GM12878 (cell line): ENCODE measurements at places on chromosomes 13 and 19. TPM values are rescaled to one million over a fixed set of nuclear protein-coding genes. Genes with fewer than 3 reads are reported as not detected.

DNA sequence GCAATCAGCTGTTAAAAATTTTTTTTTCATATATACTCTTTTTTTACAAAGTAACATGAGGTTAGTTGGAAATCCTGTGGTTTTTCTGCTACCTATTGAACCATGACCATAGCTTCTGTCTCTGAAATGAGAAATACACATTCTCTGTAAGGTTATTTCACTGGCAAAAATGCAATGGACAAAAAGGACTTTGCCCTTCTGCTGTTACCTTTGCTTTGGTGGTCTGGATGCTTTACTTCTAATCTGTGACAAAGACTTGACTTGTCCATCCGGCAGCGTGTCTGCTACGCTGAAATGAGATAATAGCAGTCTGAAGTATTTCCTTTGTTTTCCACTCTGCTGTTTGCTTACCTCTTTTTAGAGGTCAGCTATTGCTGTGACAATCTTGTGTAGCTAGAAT is 412.8 kb downstream of the SLITRK6 start:
- no peak for DNase-seq

- no peak for DNase-seq
Measured at GRCh38 chr19:34711890-34712289, 22.2 kb upstream of the ZNF181 start.

DNA sequence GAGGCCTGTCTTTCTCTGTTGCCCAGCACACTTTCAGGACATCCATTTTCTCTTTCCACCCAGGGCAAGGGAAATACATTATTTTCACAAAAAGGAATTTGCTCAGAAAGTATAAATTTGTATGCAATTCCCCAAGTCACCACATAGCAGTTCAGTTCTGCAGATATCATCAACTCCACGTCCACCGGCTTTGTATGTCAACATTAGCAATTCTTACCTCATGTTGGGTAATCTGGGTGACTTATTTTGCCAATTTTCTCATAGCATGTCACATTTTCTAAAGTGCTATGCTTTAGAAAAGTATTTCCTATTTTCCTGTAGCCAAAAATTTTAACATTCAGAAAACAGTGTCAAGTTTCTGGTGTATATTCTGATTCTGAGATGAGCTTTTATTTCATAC is 501.8 kb downstream of the EFNB2 start:
- DNase-seq, result no peak

GRCh38 chr13:112897956-112898620 is 70.9 kb upstream of the MCF2L start:
- DNase-seq, result no peak

NCLN gene
- 69.2 and 79.1 TPM in 2 replicates for total RNA-seq

CATSPERD gene
- 0.10 TPM in 1 of 2 replicates, not detected in the other for total RNA-seq
